ENCODE measurements at places on chromosomes 7 and 10. TPM values are rescaled to one million over a fixed set of nuclear protein-coding genes. Genes with fewer than 3 reads are reported as not detected.

The DMBT1 gene
- 0.06 TPM for polyA plus RNA-seq

The PCGF5 gene
- 17.4 TPM for polyA plus RNA-seq

The MMP21 gene
- not detected for polyA plus RNA-seq

The ELMO1 gene
- polyA plus RNA-seq, result 131 TPM

The SKIDA1 gene
- 0.07 TPM for polyA plus RNA-seq
